DMS79 (cell line): ENCODE measurements at places on chromosomes 3 and 15.

GRCh38 chr3:81823882-81824395 lies 62.5 kb upstream of the GBE1 start:
- DNase-seq: peak; percentile 79

GRCh38 chr3:169158379-169158778 lies 505.1 kb downstream of the MECOM start:
- DNase-seq: no peak

DNA sequence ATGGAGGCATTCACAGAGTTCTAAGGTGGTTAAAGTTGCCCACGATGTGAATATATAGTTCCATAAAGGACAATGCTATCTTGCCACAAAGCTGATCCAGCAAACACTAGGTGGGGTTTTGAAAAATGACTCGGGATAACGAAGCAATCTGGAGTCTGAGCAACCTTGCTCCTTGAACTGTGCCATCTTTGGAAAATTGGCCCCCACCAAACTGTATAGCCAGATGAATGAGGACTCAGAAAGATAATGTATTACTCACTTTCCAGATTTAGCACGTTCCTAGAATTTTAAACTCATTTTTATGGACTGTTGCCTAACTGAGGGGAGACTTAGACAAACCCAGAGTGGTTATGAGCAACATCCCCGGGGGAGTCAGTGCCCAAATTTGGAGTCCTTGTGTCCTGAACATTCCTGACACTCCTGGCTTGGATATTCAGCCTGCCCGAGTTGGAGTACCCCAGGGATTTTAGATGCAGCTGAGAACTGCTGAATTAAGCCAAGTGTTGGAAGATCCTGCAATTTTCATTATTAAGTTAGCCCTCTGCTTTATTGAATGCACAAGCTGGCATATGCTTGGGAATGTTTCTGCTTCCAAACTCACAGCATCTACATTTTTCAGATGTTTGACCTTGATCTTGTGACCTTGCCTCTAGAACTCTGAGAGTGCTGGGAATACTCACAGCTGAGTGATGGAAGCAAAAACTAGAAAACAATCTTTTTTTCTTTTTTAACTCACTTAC lies 8.8 kb upstream of the MAGI1 start:
- DNase-seq: no peak

GRCh38 chr3:8846176-8846575 lies 76.8 kb upstream of the OXTR start:
- no peak for DNase-seq

GRCh38 chr15:75921732-75922703 lies 18.3 kb downstream of the FBXO22 start:
- DNase-seq: no peak

DNA sequence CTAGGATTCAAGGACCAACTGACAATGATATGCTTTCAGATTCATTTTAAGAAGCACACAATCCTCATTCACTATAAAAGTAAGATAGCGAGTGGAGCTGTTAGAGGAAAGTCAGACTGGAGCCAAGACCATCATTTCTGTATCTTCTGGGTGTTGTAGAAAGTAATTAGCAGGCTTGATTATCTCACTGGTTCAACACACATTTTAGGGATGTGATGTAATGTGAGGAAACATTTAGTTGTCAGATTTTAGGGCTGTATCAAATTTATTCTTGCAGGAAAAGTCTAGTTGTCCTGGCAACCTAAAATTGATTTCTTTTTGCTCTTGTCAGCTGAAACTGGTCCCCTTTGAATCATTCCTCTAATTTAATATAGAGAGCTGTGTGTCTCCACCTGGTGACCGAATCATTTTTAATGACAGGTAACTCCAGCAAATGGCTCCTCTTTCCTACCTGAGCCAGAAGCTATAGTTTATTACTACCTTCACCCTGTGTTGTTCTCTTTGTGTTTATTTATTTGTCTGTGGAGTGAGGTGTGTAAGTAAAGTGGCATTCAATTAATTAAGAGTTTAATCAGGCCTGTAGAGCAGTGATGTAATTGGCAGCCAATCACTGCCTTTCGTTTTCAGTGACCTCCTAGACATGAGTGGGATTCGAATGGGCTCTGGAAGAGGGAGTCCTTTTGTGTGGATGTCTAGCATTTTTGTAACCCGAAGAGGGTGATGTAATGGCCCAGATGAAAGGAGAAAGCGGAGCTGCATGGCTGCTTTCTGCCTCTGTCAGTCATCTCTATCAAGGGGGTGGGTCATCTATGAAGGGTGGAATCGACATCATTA lies 125.8 kb downstream of the LPP start:
- peak; percentile 48 for DNase-seq

GRCh38 chr15:96132126-96132525 lies 198.4 kb upstream of the NR2F2 start:
- DNase-seq: no peak

GRCh38 chr15:36029606-36030210 lies 483.7 kb upstream of the DPH6 start:
- DNase-seq: no peak

- no peak for DNase-seq
These were observed 41.1 kb upstream of the UBE2E2 start for GRCh38 chr3:23161896-23162570.

DNA sequence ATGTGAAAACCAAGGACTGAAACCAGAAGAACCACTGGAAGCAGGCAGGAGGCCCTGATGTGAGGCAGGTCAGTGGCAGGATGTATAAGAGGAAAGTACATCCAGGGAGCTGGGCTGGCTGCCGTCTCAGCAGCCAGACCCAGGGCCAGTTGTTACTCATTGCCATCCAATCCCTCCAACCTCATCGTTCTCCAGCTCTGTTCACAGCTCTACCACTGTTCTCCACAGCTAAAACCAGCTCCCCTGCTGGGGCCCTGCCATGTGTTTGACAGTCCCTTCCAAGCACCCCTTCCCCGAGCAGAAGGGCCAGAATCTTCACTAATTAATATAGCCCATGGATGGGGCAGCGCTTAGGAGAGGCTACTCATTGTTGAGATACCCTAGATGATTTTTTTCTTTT lies 206.6 kb downstream of the MECOM start:
- no peak for DNase-seq

- no peak for DNase-seq
These were observed 66.8 kb downstream of the STAC start for GRCh38 chr3:36447061-36447460.

DNA sequence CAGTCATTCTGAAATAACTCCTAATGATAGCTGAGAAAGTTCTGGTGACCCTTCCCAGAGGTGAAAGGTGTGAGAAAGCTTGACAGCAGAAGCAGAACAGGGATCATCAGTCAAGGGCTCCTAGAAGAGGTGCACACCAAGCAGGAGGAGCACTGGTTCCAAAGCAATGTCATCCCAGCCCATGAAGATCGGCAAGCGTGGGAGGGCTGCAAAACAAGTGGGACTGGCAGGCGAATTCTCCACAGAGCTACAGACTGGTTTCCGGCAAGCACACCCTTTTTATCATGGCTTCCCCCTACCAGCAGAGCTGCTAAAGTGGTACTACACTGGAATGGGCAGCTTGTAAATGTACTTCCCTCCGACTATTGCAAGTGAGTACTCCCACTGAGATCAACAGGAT lies 62.3 kb upstream of the MYO5C start:
- no peak for DNase-seq

DNA sequence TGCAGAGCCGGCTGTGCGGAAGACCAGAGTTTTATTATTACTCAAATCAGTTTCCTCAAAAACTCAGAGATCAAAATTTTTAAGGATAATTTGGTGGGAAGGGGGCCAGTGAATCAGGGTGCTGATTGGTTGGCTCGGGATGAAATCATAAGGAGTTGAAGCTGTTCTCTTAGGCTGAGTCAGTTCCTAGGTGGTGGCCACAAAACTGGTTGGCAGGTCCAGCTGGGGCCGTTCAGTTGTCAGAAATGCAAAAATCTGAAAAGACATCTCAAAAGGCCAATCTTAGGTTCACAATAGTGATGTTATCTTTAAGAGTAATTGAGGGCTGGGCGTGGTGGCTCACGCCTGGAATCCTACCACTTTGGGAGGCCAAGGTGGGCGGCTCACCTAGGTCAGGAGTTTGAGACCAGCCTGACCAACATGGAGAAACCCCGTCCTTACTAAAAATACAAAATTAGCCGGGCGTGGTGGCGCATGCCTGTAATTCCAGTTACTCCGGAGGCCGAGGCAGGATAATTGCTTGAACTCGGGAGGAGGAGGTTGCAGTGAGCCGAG lies 2.3 kb upstream of the ZNF589 start:
- DNase-seq: no peak

GRCh38 chr3:183527428-183528379 lies 27.8 kb downstream of the KLHL6 start:
- no peak for DNase-seq

- no peak for DNase-seq
These were observed 135.8 kb downstream of the CHSY1 start for GRCh38 chr15:101115786-101116680.

- no peak for DNase-seq
These were observed 219.3 kb downstream of the PTPRG start for GRCh38 chr3:61780455-61781228.

DNA sequence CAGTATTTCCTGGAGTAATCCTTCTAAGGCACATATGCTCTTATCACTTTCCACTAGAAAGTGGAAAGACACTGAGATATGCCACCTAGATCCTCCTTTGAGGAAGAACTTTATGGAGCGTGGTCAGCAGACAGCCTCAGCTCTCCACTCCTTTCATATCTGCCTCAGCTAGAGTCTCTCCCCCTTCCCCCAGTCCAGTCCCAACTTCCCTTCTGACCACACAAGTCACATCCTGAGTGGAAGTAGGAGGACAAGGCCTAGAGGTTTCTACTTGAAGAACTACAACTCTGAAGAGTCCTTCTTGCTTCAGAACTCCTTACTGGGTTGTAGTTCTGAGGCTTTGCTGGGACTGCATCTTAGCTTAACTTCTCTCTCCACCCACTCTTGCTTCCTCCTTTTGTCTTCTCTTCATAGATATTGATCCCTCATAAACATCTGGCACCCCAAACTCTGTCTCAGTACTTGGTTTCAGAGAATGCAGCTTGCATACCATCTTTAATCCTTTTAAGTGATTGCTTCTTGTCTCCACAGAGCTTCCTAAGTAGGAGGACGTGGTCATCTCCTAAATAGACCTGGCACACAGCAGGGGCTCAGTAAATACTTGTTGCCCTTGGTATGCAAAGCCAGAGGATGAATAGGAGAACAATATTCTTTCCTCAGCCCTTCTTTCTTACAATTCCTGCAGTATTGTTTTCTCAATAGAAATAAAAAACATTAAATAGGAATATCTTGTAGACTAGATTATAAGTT lies 109.6 kb downstream of the OXSM start:
- DNase-seq: no peak

DNA sequence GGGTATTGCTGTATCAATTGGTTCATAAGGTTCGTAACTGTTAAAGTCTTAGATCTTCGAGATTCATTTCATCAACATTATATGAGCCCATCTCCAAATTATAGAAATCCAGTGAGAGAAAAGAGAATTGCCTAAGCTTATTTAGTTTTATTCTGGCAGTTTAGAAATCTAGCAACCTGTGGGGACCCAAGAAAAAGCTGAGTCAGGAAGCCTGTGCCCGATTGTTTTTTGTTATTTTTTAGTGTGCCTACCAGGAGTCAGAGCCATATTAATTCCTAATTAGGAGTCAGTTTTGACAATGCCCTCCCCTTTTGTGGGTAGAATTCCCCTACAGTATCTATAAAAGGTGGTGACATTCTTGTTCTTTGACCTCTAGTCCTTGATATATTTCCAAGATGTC lies 59.6 kb downstream of the SPRED1 start:
- DNase-seq: no peak

DNA sequence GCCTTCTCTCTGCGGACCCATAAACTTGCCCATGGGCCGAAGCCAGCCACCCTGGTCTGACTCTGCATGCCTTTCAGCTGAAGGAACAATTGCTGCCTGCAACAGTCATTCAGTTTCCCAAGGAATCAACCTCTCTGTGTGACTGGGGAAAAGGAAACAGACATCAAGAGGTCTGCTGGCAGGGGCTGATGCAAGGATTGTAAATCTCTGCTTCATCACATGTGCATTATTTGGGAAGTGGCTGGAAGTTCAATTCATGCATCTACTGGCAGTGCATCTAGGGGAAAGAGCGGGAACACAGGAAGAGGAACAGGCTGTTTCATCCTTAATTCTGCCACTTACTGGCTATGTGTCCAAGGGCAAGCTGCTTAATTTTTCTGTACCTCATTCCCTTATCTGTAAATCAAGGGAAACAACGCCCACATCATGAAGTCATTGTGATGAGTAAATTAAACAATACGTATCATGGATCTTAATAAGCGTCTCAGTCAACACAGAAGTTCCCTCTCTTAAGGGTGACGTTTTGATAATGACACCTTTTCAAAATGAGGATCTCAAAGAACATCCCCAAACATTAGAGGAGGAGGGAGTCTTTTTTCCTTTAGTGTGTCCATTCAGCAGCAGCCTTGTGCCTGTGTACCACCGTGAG lies 17.4 kb upstream of the ADPGK start:
- DNase-seq: no peak

- no peak for DNase-seq
These were observed 13.8 kb downstream of the RPL39L start for GRCh38 chr3:187125319-187126031.

GRCh38 chr3:68018275-68018674 lies 363.9 kb upstream of the SUCLG2 start:
- DNase-seq: no peak

- no peak for DNase-seq
These were observed 6.2 kb downstream of the TNIK start for GRCh38 chr3:171454041-171454440.

GRCh38 chr3:169479314-169479939 lies 184.1 kb downstream of the MECOM start:
- no peak for DNase-seq

GRCh38 chr3:179666436-179667035 lies 13.7 kb downstream of the USP13 start:
- peak; percentile 94 for DNase-seq

- DNase-seq: no peak
These were observed 48.8 kb downstream of the WWTR1 start for GRCh38 chr3:149608987-149609386.

DNA sequence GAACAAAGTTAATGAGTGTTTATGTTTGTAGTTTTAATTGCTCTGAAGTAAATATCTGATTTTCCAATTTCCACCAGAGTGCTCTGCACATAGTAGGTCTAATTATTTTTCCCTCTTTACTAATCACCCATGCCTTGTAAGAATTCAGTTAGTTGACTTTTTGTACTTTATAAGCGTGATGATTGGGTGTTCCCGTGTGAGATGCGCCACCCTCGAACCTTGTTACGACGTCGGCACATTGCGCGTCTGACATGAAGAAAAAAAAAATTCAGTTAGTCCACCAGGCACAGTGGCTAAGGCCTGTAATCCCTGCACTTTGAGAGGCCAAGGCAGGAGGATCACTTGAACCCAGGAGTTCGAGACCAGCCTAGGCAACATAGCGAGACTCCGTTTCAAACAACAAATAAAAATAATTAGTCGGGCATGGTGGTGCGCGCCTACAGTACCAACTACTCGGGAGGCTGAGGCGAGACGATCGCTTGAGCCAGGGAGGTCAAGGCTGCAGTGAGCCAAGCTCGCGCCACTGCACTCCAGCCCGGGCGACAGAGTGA lies 507 bp upstream of the VHL start:
- DNase-seq: no peak
